ENCODE measurements at places on chromosomes 11 and 22.

GRCh38 chr11:58498464-58498863, 9.4 kb downstream of the OR5B21 start:
- DNase-seq = no peak

GRCh38 chr22:23067023-23067650, 3.2 kb upstream of the GNAZ start:
- DNase-seq = peak; percentile 19

DNA sequence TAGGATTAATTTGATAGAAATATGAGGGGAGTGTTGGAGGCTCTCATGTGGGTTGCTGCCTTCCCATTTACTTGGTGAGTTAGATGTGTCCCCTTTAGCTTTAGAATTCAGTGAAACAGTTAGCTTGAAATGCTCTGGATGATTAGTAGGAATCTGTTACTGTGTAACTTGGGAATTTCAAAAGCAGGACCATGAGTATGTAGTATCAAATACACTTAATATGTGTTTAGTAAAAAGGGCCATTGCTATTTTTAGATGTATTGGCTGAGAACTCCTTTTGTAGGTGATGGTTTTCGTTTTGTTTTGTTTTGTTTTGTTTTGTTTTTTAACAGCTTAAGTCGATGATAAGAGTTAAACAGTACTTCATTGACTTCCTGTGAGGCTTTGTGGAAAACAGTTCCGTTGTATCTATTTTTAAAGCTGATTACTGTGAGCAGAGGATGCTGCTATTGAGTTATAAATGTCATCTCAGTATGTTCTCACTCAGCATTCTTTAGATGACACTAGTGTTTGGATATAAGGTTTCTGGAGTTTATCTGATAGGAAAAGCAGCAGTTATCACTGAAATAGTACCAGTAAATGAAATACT, 53.5 kb downstream of the MCAM start:
- no peak for DNase-seq

- DNase-seq = no peak
Observed at GRCh38 chr11:118633979-118634378, 26.6 kb downstream of the PHLDB1 start.

DNA sequence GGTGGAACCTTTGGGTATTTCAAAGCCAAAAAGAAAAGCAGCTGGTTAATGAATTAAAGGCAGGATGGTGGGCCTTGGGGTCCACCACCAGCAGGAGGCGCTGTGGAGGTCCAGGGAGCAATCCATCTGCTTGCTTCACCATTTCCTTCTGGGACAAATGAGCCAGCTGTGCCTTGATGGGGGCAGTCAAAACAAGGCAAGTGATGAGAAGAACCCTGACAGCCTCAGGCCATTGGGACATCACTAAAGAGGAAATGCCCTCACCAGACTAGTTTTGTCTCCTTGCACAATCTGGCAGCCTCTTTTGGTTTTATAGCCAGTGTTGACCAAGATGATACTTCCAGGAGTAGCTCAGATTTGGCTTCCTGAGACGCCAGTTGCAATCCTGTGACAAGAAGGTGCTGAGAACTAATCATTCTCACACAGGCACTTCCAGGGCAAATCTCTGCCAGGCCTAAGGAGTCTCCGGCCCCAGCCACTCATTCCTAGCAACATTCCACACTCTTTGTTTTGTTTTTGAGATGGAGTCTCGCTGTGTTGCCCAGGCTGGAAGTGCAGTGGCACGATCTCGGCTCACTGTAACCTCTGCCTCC, 38.2 kb upstream of the WEE1 start:
- peak; percentile 83 for DNase-seq

DNA sequence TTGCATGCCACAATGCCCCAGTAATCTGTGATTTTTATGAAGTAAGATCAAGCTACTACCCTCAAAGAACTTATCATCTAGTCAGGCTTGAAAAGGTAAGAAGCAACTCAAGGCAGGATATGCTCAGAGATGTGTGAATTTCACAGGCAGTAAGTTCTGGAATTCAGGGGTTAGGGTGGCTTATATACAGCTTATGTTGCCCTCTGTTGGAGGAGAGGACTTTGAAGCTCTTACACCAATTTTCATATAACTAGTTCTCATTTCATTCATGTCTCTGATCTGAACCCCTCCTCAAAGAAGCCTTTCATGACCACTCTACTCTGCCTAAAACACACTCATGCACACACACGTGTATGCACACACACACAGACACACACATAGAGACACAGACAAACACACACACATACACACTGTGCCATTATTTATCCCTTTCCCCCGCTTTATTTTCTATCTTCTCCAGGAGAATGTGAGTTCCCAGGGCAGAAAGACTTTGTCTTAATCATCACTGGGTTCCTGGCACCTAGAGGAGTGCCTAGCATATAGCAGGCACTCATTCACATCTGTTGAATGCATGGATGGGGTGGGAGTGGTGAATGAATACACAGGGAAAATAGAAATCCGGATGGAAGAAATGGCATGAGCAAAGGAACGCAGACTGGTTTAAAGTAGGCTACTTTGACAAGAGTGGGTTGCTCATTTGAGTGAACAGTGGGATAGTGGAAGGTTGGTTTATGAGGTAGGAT, 220.7 kb upstream of the ZBED5 start:
- DNase-seq = no peak

DNA sequence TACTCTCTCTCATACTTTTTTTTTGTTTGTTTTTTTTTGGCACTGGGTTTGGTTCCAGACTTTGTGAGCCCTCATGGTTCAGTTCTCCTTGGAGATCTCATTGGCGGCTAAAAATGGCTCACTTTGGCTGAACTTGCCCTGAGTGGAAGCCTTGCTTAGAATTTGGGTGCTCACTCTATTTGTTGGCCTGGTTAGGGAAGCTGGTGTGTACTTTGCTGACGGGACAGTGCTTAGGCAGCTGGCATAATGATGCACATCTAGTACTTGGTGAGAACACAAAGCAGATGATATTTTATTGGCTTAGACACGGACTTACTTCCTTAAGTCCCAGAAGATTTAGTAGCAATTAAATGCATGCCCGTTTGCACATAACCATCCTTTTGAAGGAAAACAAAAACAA, 66.5 kb upstream of the GRAMD1B start:
- no peak for DNase-seq

- no peak for DNase-seq
Observed at GRCh38 chr22:36668854-36669253, 34.7 kb downstream of the CACNG2 start.
